ENCODE measurements at places on chromosomes 7 and 10. TPM values are rescaled to one million over a fixed set of nuclear protein-coding genes. Genes with fewer than 3 reads are reported as not detected.

The ZNF107 gene
- total RNA-seq = 0.70 TPM

The DUS4L gene
- total RNA-seq = 3.1 TPM

The MSMB gene
- total RNA-seq = not detected

The CNNM2 gene
- total RNA-seq = 7.9 TPM

The AGAP5 gene
- total RNA-seq = 6.6 TPM

The CCZ1 gene
- 23.0 TPM for total RNA-seq

- no peak for DNase-seq
Observed at GRCh38 chr7:148245381-148245780, 345.2 kb upstream of the C7orf33 start.

GRCh38 chr10:95319239-95319638 lies 28.4 kb upstream of the PDLIM1 start:
- no peak for DNase-seq
